ENCODE measurements at places on chromosomes 4 and X.

- no peak for DNase-seq
These were observed 61.3 kb upstream of the GPRIN3 start for GRCh38 chr4:89368861-89369260.

GRCh38 chr4:83010111-83010521 lies 507 bp downstream of the LIN54 start:
- DNase-seq: no peak

GRCh38 chr4:76035799-76036380 lies at the start of gene CXCL11:
Gene CXCL11 (minus strand): TSS chr4:76036070. CDS start chr4:76035987, 83 bp downstream.
- DNase-seq: no peak

GRCh38 chr4:69782651-69783310 lies 22.4 kb upstream of the SULT1B1 start:
- DNase-seq: no peak

DNA sequence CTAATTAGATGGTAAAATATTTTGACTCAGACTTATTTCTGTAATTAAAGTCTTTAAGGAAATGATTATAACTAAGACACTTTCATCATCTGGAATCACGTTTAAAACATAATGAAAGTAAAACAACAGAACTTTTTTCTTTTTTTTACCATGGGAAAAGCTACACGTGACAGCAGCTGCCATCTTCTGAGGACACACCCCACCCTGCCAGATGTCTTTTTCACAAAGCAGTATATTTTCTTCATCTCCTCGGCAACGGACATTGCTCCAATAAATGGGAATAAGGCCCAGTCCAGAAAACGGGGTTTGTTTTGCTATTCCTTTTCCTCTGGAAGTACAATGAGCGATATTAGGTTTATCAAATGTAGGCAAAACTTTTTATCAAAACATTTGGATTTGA lies 17.5 kb downstream of the PRSS12 start:
- no peak for DNase-seq

GRCh38 chrX:8731559-8732395 lies at the start of gene ANOS1:
Gene ANOS1 (minus strand): TSS chrX:8732137. CDS start chrX:8732036, 101 bp downstream.
- DNase-seq: no peak

DNA sequence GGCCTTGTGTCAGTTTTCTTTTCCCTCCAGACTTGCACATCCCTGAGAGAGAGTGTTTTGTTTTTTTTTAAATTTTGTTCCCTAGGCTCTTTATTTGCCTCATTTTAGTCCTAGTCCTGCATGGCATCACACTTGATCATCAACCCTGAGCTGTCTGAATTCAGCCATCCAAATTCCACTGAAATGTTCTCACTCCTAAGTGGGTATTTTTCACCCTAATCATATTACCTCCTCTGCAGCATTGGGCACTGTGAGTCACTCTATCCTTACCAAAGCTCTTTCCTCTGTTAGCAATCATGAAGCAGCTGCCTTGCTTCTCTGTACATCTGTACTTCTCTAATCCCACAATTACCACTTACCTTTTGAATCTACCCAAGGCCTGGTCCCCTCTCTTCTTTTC lies 356.6 kb upstream of the MAGEB2 start:
- no peak for DNase-seq

DNA sequence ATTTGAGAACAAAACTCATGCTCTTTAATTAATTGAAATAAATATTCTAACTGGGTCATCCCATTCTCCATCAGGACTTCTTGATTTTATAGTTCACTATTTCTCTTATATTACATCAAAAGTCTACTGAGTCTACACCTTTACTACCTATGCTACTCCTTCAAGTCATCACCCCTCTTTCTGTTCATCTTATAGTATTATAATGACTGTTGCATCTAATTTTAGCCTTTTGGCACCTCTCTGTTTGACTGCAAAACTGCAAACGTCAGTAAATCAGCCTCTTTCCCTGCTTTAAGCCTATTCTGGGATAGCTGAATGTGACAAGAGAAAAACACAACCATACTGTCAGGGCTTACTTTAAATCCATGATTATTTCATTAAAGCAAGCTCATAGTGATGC lies 639.1 kb downstream of the GABRG1 start:
- no peak for DNase-seq

DNA sequence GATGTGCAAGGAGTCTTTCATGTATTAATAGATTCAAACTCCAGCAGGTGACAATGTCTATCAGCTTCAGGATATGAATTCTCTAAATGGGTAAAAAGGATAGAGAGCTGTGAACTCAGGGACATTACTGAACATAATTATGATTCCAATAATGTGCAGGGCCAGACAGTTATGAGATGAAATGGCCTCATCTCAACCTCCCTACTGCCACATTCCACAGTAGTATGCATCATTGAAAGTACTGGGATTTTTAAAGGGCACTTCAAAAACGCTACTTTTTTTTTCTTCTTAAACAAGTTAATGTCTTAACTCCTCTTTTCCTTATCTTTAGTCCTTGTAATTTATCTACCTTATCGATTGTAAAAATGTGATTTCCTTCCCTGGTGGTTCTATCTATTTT lies 202.0 kb downstream of the APBB2 start:
- no peak for DNase-seq

DNA sequence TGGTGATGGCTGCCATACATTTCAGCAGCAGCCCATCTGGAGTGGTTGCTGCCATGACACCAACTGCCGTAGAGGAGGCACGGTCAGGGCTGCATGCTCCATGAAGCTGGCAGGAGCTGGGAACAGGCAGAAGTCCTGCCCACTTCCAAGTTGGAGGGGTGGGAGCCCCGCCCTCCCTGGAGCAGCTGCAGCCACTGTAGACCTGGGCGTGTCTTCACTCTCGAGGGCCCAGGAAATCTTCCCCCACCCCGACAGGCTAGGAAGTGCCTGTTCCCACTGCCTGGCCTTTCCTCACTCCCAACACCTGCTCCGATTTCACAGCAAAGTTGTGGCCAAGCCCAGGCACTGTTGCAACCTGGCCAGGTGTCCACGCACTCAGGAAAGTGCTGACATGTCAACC lies 42.3 kb downstream of the NALF2 start:
- no peak for DNase-seq

- DNase-seq: no peak
These were observed 4.7 kb upstream of the S100P start for GRCh38 chr4:6688879-6689505.

DNA sequence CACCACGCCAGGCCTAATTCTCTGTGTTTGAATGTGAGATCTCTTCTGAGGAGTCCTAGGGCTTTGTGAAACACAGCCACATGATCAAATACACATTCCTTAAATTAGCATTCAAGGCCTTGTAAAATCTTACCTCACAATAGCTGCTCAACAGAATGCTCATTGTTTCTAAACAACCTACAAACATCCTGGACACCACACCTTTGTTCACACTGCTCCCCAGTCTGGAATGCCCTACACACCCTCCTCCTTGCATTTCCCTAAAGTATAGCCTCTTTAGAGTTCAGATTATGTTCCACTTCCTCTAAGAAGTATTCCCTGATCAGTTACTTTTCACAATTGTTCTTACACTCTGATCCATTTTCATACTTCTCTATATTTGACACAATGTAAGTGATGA lies 110.6 kb downstream of the AGTR2 start:
- DNase-seq: no peak

GRCh38 chr4:38062776-38063097 lies 102.5 kb downstream of the PTTG2 start:
- no peak for DNase-seq

DNA sequence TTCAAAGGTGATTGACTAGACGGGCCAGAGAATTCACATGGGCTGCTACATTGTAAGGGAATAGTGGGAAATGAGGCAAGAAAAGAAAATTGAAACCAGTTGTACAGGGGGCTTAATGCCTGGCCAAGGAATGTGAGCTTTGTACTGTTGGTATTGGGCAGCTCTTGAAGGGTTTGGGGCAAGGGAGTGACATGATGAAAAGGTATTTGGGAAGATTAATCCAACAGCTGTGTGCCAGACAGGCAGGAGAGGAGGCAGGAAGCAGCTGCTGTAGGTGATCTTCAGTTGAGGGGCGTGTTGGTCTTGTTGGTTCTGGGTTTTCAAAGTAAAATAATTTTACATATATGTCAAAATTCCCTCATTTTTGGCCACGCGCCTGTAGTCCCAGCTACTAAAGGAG lies 384.5 kb upstream of the TENM3 start:
- DNase-seq: no peak

- DNase-seq: no peak
These were observed 52.7 kb downstream of the NPY1R start for GRCh38 chr4:163279713-163280112.

- DNase-seq: no peak
These were observed 132.7 kb downstream of the ARHGAP24 start for GRCh38 chr4:85607624-85608023.

- DNase-seq: no peak
These were observed 8.7 kb downstream of the DKK2 start for GRCh38 chr4:107027379-107027778.

GRCh38 chr4:88102026-88102425 lies 56.4 kb downstream of the ABCG2 start:
- DNase-seq: no peak

DNA sequence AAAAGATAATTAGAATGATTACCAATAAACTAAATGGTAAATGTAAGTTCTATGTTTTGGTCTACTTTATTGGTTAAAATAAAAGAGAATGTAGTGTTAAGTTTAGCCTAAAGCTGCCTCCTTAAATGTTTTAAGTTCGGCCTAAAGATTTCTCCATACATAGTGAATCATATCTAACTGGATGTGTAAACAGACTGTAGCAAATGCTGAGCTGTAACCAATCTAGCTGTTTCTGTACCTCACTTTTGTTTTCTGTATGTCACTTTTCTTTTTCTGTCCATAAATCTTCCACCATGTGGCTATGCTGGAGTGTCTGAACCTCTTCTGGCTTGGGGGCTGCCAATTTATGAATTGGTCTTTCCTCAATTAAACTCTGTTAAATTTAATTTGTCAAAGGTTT lies 121.2 kb downstream of the TBCK start:
- no peak for DNase-seq

DNA sequence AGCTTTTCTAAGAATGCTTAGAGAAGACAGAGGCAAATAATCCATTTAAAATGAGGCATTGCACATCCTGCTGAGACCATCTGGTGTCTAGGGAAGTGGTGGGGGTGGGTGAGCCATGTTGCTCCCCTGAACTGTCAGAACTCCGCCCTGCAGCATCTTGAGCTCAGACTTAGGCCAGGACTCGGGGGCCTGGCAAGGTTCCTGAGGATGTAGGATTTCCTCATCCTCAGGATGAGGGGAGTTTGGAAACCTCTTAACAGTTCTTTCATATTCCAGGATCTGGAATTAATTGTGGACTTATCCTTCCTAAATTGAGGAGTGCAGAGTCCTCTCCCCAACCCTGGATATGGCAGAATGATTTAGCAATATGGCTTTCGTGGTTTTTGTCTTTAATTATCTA lies 6.6 kb downstream of the TLL1 start:
- no peak for DNase-seq

- no peak for DNase-seq
These were observed 6.0 kb downstream of the AP1S2 start for GRCh38 chrX:15848576-15848975.

DNA sequence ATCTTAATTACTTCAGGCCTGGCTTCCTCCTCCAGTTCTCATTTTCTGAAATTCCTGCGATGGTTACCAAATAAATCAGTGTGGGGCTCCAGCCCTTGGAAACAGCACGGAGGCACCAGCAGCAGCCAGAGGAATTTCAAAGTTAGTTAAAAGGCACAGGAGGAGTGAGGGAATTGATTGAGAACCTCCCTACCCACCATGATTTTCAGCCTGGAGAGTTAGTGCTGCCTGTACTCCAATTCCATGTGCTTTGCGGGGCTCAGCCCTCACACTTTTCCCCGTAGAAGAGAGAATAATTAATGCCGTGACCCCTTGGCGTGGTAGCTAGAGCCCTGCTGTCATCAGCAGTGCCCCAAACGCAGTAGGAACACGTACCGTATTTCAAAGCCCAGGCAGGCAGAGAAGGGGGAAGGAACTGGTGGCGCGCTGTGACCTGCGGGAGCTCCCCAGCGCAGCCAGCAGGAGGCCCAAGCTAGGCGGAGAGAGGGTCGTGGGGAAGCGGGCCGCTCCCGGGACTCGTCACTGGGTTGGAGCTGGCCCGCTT lies 84.0 kb upstream of the IGFBP7 start:
- no peak for DNase-seq

- DNase-seq: no peak
These were observed 193.6 kb downstream of the FBXW7 start for GRCh38 chr4:152342293-152342692.

- no peak for DNase-seq
These were observed 203.6 kb upstream of the PPARGC1A start for GRCh38 chr4:24093446-24093845.

DNA sequence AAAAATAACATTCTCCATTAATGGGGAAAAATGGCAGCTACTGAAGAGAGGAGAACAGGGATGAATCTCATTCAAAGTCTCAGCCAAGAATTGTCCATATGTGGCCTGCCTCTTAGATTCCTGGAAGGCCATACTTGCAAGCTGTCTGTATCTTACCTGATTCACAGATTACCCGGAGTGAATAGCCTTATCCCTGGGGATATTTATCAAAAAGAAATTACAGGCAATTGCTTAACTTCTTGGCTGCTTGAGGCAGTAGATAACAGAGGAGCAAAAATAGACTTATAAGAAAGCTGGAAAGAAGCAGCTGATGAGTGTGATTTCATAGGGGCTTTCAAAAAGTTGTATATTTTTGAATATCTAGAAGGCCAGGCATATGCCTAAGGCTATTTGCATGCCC lies 68.8 kb upstream of the PPP1R2C start:
- no peak for DNase-seq

DNA sequence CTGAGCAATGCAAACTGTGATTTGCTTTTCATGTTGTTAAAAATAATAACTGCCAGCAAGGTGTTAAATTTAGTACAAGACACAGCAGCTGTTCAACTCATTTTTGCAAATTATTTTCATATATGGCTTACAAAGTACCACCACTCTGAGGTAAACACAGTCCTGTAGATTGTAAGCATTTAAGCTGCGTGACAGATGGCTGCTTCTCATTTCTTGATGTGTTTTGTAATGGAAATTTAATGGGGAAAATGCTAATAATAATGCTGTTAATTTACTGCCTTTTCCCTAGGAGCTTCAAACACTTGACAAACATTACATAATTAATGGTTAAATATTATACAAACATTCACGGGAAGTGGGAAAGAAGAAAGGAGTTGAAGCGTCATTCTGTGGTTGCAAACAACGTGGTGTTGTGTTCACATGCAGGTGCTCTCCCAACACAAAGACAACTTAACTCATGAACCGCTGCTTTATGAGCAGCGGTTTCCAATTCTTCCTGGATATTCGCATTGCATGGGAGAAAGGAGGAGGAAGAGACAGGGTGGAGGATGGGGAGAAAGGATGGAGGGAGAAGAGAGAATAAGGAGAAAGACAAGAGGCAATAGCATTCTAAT lies 236.8 kb upstream of the VCX start:
- no peak for DNase-seq

GRCh38 chrX:1673337-1673736 lies 58.5 kb downstream of the ASMT start:
- DNase-seq: no peak

DNA sequence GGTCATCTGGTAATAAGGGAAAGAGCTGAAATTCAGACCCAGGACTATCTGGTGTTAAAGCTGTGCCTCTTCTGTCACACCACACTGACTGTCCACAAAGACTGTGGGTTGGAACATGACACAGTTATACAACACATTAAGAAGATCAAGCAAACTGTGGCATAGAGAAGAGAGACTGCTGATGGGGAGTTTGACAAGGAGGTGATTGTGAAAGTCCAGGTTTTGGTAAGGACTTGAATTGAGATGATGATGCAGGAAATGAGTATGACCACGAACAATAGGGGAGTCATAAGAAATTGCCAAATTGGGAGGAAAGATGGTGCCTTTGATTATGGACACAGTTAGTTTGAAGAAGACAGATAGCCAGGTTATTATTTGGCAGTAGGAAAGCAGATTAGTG lies 163.4 kb downstream of the PDGFRA start:
- DNase-seq: no peak

GRCh38 chr4:180993244-180993836 lies 1249.9 kb upstream of the TENM3 start:
- no peak for DNase-seq

Data from stimulated activated CD4-positive, alpha-beta T cell treated with anti-CD3 and anti-CD28 coated beads, Interleukin-1b, Interleukin-23, amount 100 ng/mL, for 1 hour (primary cell).